SIG-M5 (cell line): ENCODE measurements at places on chromosomes 5 and 9.

DNA sequence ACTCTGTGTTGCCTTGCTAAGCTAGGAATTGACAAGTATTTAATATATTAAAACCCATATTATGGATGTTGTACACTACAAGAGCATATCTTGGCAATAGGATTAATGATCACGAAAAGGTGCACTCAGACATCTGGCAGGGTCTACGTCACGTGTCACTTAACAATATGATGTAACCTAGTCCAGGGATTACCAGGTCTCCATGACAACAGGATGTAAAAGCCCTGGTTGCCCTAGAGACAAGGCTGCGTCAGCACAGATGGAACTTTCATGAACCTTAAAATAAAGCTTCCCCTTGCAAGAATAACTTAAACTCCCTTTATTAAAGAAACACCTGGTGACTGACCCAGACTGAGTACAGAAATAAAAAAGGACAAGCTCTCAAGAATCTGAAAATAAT is 717.8 kb downstream of the CDH18 start:
- DNase-seq, result no peak

- DNase-seq, result no peak
These were observed 50.2 kb upstream of the ZNF366 start for GRCh38 chr5:72557167-72558045.

DNA sequence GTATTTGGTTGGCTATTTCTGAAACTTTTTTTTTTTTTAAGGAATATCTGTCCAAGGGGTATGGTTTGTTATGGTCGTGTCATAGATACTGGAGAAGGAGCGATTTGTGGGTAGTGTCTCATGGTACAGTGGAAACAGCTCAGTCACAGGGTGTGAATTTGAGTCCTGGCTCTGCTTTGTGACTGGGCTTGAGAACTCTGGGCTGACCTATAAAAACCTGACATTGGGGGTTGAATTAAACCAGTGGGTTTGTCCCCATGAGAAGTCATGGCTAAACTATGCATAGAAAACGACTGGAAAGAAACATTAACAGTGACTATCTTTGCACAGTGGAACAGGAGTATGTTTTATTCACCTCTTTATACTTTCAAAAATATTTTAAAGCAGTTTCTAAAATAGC is 54.7 kb downstream of the MACROH2A1 start:
- DNase-seq, result no peak

DNA sequence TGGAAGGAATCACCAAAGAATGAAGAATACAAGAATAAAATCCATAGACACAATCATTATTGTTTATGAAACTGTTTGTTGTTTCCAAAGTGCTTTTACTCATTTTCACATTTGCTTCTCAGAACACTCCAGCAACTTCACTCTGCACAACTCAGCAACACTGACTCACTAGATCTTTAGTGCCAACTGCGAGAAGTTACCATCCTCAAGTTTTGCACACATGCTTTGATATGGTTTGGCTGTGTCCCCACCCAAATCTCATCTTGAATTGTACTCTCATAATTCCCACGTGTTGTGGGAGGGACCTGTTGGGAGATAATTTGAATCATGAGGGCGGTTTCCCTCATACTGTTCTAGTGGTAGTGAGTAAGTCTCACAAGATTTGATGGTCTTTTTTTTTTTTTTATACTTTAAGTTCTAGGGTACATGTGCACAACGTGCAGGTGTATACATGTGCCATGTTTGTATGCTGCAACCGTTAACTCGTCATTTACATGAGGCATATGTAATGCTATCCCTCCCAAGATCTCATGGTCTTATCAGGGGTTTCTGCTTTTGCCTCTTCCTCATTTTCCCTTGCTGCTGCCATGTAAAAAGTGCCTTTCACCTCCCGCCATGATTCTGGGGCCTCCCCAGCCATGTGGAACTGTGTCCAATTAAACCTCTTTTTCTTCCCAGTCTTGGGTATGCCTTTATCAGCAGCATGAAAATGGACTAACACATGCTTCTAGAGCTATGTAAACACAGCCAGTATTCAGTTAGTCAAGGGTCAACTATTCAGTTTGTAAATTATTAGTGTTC is 36.9 kb downstream of the CLINT1 start:
- no peak for DNase-seq

DNA sequence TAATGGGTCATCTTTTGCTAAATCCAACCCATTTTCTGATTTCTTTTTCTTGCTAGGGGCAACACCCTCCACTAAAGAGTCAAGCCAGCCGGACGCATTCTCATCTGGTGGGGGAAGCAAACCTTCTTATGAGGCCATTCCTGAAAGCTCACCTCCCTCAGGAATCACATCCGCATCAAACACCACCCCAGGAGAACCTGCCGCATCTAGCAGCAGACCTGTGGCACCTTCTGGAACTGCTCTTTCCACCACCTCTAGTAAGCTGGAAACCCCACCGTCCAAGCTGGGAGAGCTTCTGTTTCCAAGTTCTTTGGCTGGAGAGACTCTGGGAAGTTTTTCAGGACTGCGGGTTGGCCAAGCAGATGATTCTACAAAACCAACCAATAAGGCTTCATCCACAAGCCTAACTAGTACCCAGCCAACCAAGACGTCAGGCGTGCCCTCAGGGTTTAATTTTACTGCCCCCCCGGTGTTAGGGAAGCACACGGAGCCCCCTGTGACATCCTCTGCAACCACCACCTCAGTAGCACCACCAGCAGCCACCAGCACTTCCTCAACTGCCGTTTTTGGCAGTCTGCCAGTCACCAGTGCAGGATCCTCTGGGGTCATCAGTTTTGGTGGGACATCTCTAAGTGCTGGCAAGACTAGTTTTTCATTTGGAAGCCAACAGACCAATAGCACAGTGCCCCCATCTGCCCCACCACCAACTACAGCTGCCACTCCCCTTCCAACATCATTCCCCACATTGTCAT is 72.0 kb downstream of the NUP214 start:
- no peak for DNase-seq

DNA sequence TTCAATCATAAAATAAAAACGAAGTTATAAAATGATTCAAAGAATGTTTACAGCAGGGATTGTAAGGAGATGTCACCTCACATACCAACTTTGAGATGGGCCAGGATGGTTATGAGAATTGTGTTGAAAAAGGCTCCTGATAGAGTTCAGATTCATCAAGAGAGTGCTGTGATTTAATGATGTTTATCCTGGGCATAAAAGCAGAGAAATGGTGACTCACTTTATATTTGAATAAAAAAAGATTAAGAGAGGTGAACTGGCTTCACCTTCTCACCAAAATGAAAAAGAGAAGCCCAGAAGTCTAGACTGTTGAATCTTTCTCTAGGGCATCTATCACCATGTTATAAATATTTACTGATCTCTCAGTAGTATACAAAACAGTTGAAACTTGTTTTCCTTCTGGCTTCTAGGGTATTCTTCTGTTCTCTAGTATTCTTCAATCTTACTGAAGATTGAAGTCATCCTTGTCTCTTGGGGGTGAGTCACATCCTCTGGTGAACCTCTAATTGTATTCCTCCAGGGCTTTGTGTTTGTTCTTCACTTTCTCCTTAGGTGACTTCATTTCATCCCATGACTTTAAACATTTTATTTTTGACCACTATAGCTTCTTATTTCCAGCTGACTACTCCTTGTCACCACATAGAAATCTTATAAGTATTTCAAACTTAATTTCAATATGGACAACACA is 1237.3 kb upstream of the C9orf72 start:
- DNase-seq, result no peak

GRCh38 chr9:36914212-36914577 is 119.9 kb downstream of the PAX5 start:
- DNase-seq, result no peak

DNA sequence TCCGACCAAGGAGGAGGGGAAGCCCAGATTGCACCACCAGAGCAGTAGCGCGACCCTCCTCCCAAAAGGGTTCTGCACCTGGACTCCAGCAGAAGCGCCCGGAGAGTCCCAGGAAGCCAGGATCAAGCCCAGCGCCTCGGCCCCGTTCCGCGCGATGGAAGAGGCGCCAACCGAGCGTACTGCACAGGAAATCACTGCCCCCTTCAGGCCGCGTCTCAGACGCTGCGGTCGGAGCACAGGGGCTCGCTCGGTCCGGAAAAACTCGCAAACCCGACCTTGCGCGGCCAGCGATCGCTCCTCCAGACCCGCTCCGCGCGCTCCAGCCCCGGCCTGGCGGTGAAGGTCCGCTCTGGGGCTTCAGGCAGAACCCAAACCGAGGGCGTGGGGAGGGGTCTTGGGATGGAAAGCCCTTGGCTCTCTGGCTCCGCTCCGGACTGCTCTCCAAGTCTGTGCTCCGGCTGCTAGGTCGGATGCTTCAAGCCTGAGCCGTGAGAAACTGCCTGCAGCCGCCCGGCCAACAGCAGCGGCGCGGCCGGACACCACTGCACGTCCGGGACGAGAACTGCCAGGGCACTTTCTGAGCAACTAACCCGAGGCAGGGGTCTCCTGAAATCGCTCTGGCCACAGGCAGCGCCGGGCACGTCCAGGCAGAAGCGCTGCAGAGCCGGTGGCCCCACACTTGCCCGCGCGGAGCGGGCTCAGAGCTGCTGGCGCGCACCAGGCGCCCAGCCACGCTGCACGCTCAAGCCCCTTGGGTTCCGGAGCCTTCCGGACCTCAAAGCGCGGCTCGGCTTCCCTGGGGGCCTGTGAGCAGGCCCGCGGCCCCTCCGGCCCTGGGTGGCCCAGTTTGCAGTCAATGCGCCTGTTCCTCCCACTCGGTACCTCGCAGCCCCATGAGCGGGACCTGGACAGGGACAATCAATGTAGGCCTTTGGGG is 1.3 kb downstream of the GABBR2 start:
- DNase-seq, result no peak

GRCh38 chr5:95664204-95664786 is 17.7 kb downstream of the RFESD start:
- no peak for DNase-seq

- no peak for DNase-seq
These were observed 171.6 kb upstream of the TRIM32 start for GRCh38 chr9:116515541-116515940.

- DNase-seq, result no peak
These were observed 579 bp downstream of the SLC12A7 start for GRCh38 chr5:1111241-1111726.

GRCh38 chr9:23153058-23153457 is 673.0 kb downstream of the ELAVL2 start:
- DNase-seq, result no peak

DNA sequence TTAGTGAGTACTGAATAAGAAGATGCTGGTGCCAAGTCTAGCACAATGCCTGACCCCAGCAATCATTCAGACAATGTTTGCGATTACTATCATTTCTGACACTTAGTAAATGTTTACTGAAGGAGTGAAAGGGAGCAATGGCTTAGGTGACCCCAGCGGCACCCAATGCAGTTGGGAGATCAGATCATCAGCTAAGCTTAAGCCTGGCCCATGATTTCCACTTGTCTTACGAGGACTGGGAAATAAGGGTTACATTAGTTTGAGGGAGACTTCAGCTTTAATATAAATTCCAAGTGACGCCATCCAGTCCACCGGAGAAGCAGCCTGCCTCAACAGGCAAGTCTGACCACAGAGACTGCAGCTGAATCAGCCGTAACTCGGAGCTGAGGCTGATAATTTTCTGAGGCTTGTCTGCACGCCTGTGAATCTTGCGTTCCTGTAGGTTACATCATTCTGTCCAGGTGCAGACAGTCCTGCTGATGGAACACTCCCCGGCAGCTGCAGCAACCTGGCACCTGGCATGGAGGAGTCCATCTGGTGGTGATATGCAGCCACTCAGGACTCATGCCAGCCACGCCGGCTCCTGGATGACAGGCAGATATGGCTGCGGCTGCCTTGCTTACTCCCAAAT is 34.9 kb upstream of the FGF1 start:
- no peak for DNase-seq

DNA sequence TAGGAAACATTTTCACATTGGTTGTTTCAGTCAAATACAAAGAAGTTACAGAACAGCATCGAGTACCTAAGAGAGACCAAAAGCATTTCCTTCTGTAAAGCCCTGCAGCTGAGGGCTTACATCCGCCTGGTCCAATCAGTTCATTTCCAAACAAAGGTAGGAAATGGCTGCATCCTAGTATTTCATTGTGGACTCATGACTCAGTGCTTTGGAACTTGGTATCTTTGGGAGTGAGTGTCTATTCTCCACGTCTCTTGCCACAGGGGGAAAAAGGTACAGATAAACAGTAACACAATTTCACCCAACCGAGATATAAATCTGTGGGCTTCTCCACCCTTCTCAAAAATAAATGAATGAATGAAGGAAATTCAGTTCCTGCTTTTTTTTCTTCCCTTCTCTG is 75.4 kb downstream of the NFIB start:
- DNase-seq, result no peak

GRCh38 chr5:30195036-30195435 is 998.5 kb upstream of the CDH6 start:
- DNase-seq, result no peak

- no peak for DNase-seq
These were observed 101.5 kb upstream of the GHR start for GRCh38 chr5:42321785-42322184.

DNA sequence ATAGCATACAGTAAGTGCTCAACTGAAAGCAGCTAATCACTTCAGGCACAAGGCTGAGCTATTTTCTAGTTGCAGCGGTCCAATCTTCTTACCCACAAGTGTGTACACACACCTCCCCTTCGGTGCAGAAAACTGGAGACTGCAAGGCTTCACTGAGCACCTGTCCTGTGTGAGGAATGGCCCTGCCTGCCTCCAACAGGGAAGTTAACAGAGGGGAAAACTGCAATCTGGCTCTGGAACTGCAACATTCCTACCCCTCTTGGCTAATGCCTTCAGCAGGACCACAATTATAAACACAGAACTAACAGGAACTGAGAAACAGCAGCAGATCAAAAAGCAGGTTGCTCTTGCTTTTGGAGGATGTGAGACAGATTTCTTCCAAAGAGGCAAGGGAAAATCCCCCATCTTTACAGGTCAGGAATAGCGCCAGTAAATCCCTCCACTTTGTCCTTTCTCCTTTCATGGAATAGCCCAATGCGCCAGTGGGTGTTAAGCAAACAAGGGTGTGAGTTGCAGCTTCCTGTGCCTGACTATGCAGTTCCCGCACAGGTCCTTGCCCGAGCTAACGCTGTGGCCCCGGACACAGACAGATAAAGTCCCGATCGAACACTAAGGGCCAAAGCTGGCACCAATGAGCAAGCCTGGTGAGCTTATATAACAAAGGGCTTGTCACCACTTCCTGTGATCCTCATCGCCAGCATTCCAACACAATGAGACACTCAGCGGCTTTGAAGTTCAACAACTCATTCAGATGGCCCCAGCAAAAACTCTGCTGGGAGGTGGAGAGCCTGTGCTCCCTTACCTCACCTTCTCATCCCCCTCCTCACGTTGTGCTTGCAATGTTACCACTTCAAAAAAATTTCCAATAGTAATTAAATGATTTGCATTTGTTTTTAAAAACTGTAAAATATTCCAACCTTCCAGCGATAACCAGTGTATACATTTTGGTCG is 21.5 kb downstream of the SHB start:
- no peak for DNase-seq

DNA sequence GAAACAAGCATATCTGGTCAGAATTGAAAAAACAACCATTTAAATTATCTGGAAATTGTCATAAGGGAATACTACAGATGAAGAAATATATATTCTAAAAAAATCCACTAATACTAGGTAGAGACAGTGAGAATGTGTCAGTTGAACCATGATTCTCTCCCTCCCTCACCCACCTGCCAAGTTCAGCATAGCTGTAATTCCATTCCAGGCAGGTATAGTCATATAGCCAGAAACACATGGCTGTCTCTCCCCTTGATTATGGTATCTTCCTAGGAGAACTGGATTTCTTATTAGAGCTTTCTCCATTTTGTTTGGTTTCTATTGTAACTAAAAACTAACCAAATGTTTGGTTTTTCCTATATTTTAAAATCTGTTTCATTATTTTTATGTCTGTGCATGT is 509.2 kb downstream of the CDH10 start:
- DNase-seq, result no peak
